ENCODE measurements at places on chromosomes 6 and 20.

DNA sequence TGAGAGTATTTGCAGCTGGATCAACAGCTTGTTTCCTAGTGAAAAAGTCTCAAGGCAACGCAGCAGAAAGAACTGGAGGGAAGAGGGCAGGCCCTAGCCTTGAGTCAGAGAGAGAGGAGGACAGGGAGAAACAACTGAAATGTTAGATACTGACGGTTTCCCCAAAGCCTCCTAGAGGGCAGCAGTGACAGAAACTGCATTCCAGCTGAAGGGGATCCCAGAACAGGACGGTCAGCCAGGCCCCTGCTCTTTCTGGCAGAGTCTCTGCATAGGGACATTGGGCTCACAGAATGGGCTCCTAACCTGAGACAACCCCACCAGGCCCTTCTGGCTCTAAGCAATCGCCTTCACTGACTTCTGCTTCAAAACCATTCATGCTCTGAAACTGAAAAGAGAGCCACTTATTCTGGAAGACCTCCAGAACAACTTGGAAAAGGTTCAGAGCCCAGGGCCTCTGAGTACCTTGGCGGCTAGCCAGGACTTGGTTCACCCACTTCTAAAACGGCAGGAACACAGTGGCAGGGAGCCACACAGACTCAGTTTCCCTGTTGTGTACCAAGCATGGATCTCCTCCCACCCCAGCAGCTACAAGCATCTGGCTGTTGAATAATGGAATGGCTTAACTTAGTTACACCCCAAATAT, 72.9 kb downstream of the PSMB1 start:
- no peak for DNase-seq

GRCh38 chr6:102813489-102814275, 1420.2 kb downstream of the GRIK2 start:
- DNase-seq = no peak

DNA sequence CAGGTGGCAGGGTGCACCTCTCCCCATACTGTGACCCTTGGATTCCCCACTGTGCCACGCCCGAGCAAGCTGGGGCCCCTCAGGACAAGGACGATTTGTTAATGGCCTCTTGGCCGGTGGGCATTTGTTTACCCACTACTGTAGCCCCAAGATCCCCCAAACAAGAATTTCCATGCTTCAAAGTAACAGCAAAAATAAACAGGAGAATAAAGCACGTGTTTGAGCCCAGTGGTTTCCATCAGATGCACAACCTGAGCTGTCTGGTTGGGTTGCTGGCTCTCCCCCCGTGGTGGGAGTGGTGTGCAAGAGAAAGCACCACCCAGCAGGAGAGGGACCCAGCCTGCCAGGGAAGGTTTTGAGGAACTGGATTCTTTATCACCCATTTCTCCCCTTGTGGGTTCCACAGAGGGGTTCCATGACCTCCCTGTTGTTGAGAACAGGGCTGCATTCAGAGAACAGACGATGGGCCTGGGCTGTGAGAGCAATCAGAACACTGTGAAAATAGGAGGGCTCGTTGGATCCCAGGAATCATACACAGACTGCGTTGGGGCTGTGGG, 4.8 kb downstream of the CD93 start:
- DNase-seq = no peak

DNA sequence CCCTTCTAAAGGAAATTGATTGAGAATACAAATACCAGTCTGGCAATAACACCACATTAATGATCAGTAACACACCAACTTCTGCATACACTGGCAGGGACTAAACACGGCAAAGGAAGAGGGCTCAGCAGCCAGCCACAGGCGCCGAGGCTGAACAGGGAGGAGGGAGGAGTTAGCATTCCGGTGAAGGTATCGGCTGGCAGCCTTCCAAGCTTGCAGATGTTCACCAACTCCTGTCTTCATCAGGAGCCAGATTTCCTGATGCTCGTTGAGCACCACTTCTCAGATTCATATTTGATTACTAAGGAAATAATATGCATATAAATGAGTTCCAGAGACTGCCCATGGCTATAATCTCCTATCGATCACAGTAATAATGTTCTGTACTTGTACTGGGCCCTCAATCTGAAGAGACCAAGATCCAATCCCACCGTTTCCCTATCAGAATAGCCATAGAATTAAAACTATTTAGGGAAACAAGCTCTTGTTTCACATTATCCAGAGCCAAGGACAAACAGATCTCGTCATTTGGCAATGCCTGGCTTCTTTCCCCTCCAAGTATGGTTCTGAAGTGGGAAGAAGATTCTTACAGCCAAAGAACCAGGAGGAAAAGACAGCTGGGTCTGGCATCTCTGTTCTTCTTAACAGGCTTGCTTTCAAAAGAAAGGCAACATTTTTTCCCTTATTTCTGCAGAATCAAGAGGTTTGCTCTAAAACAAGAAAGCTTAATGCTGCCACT, 42.2 kb downstream of the GFOD1 start:
- DNase-seq = no peak

DNA sequence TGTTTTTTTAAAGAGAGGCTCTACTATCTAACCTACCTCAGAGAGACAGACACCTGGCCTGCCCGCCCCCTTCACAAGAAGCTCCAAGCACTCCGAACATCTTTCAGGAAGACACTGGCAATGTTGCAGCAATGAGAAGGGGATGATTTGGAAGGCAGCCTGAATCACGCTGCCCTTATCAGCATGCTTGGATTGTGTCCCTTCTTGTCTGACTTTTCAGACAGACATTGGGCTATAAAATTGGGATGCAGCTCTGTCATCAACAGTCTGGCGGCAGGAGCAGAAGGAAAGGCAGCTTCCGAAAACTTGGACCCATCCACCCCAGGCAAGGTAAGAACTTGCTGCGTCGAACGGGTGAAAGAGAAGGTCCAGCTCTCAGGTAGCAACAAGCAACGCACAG, 56.0 kb downstream of the CDK5RAP1 start:
- no peak for DNase-seq

GRCh38 chr6:39517756-39518155, 195.3 kb upstream of the KCNK16 start:
- no peak for DNase-seq

GRCh38 chr6:106849120-106849519, 125.4 kb downstream of the CD24 start:
- no peak for DNase-seq

DNA sequence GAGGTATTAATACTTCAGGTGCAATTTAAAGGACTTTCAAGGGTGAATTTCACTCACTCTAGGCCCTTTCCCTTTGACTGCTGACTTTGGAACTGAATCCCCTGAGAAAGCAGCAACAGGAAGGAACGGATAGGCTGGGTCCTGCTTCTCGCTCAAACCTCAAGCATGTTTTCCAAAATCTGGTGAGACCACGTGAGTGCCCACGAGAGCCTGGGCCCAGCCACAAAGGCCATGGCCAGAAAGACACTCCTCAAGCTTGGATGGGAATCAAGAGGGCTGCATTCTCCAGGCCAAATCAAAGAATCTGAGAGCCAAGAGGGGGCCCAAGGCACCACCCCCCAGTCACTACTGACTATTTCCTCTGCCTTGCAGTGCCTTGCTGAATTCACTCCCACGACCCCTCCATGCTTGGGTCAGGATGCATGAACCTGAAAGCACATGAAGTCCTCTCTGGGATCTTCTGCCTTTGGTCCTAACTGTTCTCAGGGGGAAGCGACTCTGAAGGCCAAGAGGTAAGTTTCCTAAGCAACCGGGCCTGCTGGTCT, 146.1 kb downstream of the NFATC2 start:
- no peak for DNase-seq

GRCh38 chr6:169960521-169960885, 209.1 kb downstream of the ERMARD start:
- no peak for DNase-seq

DNA sequence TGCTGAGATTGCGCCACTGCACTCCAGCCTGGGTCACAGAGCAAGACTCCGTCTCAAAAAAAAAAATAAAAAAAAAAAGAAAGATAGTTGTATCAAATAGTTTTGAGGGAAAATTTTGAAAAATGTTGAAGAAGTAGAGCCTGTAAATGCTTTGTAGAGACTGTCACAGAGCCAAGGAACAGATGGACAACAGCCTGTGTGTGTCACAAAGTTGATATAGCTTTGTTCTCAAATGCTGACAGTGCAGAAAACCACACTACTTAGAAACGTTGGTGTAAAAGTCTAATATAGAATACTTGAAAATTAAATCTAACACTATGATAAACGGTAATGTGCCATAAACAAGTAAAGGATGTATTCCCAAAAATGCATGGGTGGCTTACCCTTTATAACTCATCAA, 25.4 kb downstream of the PTK7 start:
- no peak for DNase-seq

- DNase-seq = no peak
Measured at GRCh38 chr6:53811746-53812145, 16.9 kb downstream of the LRRC1 start.

- DNase-seq = peak; percentile 21
Measured at GRCh38 chr6:143783077-143783476, 60.1 kb upstream of the LTV1 start.

- peak; percentile 77 for DNase-seq
Measured at GRCh38 chr6:36131511-36132245, 1.4 kb downstream of the MAPK13 start.

GRCh38 chr6:52491203-52492069, 71.3 kb downstream of the EFHC1 start:
- peak; percentile 78 for DNase-seq

DNA sequence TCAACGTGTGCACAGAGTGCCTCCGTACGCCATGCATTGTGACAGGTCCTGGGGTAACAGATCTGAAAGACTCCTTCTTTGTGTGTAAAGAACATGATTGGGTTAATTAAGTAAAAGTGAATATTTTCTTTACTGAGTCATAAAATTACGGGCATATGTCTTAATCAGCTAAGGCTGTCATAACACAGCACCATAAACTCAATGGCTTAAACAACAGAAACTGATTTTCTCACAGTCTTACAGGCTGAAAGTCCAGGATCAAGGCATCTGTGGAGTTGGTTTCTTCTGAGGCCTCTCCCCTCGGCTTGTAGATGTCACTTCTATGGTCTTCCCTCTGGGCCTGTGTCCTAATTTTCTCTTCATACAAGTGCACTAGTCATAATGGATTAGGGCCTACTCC, 176.9 kb downstream of the MTFR2 start:
- no peak for DNase-seq

GRCh38 chr6:129744201-129744879, 34.4 kb upstream of the ARHGAP18 start:
- no peak for DNase-seq

DNA sequence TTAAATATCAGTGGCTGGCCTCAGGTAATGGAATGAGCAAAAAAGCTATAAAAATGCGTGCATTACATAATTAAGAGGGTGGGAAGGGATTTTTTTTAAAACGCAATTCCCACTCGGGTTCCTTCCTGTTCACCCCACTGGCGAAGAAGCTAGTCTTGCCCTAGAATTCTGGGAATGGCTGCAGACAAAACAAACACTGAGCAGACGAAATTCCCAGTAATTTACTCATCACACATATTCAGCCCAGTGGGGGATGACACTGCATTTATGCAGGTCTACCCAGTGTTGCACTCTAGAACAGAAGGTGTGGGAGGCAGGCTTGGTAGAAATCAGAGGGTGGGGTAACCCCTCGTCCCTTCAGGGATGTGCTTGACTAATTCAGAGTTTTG, 2695.0 kb upstream of the DEFB115 start:
- DNase-seq = no peak

GRCh38 chr6:146546443-146547043, 2.9 kb downstream of the RAB32 start:
- DNase-seq = peak; percentile 66

- DNase-seq = no peak
Measured at GRCh38 chr6:40536442-40536841, 50.7 kb downstream of the LRFN2 start.

DNA sequence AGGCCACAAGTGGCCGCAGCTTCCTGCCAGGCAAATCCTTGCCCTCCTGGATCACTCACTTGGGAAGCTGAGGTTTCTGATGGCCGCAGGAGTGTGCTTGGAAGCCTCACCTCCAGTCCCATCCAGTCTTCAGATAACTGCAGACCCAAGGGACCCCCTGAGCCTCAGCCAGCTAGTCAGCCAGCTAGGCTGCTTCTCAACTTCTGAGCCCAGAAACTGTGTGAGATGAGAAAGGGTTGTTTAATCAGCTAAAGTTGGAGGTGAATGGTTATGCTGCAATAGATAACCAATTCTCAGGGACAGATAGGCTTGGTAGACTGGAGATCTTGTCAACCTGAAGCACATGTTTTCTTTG, 96.9 kb downstream of the THBS2 start:
- DNase-seq = no peak

DNA sequence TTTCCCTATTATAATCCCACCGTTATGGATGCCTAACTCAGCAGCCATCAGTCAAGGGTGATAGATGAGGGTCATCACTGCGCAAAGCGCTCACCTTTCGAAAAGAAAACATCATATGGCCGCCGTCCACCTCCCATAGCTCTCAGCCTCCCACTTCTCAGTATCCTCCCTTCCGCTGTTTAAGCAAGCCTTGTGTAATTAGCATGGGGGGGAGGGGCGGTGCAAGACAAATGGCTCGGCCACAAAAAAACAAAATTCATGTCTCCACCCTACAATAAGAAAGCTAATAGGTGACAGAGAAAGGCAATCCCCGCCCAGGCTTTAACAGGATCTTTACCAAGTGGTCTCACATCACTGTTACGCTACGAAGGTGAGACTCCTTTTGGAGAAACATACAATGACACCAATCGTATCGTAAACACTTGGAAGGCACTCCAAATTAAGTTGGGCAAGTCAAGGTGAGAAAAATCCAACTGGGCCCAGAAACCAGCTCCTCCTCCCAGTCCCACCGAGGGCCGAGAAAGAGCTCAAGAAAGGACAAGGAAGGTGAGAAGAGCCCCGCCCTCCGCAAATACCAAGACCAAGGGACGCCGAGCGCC, 645 bp downstream of the DDX39B start:
- DNase-seq = peak; percentile 68

DNA sequence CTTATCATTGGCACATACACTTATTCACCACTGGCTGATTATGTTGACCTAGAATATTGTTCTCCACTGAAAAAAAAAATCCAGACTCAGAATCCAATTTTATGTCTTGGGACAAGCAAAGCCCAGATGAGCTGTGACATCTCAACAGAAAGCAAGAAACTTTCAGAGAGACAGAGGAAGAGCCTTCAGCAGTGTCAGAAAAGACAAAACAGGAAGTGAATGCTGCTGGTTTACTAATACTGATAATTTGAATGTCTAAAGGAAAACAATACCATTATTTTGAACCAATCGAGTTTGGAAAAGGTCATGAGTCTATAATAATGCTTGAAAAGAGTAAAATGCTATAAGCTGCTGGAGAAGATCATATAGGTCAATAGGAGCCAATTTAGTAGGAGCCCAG, 179.8 kb upstream of the RIMS1 start:
- DNase-seq = no peak

DNA sequence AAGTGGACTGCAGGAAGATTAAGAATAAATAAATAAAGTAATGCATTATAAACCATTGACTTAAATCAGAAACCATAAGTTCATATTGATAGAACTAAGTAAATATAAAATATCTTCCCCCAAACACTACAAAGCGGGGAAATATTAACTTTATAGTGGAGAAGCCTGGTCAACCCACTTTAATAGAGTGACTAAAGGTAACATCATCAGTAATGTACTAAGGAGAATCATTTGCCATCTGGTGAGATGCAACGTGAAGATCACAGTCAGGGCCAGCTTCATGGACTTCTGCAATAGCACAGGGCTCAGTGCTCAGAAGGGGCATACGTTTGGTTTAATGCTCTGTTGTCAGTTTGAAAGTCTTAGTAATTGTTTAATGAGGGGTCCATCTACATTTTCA, 58.8 kb upstream of the CD83 start:
- DNase-seq = no peak

- DNase-seq = no peak
Measured at GRCh38 chr6:155561966-155562364, 106.3 kb upstream of the NOX3 start.

GRCh38 chr20:15399781-15400180, 1062.4 kb upstream of the FLRT3 start:
- no peak for DNase-seq

Measured in suppressor macrophage treated with lipopolysaccharide for 4 hours (primary cell).